A673 (cell line): ENCODE measurements at places on chromosomes 13 and 19. TPM values are rescaled to one million over a fixed set of nuclear protein-coding genes. Genes with fewer than 3 reads are reported as not detected.

GRCh38 chr13:23074075-23074828, 106.5 kb upstream of the SGCG start:
- no peaks in the 10 kb centered on the region for H3K4me1 ChIP-seq
- H3K4me3 ChIP-seq = no peak overlapping the region
- no peak for DNase-seq
- no peaks in the 10 kb centered on the region for H3K36me3 ChIP-seq
- no peaks in the 10 kb centered on the region for H3K27me3 ChIP-seq

GRCh38 chr13:33072282-33072681, 56.1 kb downstream of the KL start:
- H3K36me3 ChIP-seq = no peaks in the 10 kb centered on the region
- no peak for DNase-seq
- no peaks in the 10 kb centered on the region for H3K4me1 ChIP-seq
- H3K27me3 ChIP-seq = no peaks in the 10 kb centered on the region
- H3K27ac ChIP-seq = no peak overlapping the region

GRCh38 chr13:45047394-45048310, 58.3 kb downstream of the GPALPP1 start:
- H3K4me1 ChIP-seq = peaks cover 4% of the 10 kb centered on the region
- no peaks in the 10 kb centered on the region for H3K36me3 ChIP-seq
- H3K27ac ChIP-seq = no peak overlapping the region
- H3K27me3 ChIP-seq = no peaks in the 10 kb centered on the region

DNA sequence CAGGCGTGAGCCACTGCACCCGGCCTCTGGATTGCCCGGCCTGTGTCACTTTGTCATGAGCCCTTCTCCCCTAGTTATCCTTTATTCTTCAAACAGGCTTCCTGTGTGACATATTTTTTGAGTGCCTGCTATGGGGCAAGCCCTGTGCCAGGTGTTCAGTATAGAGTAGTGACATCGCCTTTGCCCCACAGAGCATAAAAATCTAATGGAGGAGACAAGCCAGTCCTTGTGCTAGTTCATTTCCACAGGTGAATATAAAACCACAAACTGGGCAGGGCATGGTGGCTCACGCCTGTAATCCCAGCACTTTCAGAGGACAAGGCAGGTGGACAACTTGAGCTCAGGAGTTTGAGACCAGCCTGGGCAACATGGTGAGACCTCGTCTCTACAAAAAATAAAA, 43.2 kb downstream of the BBC3 start:
- peaks cover 41% of the 10 kb centered on the region for H3K36me3 ChIP-seq
- no peaks in the 10 kb centered on the region for H3K27me3 ChIP-seq
- no peak overlapping the region for H3K4me3 ChIP-seq
- no peak for DNase-seq
- no peaks in the 10 kb centered on the region for H3K4me1 ChIP-seq

DNA sequence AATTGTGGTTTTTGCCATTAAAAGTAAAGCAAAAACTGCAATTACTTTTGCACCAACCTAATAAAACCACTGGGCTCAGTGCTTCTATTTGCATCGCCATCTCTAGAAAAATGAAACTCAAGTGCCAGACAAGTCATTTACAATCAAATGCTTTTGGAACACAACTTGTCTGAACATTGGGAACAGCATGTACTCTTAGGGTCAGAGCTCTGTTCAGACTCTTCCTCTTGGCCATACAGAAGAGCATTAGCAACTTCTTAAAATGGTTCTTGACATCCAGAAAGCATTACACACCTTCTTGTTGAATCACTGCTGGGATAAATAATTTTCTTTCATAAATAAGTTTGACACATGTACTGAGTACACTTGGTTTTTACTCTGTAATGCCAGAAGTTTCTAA, 272.5 kb downstream of the DCLK1 start:
- no peaks in the 10 kb centered on the region for H3K27me3 ChIP-seq
- H3K4me3 ChIP-seq = no peak overlapping the region
- no peak overlapping the region for H3K27ac ChIP-seq
- H3K4me1 ChIP-seq = no peaks in the 10 kb centered on the region
- no peak for DNase-seq

GRCh38 chr13:32840989-32841713, 175.1 kb upstream of the KL start:
- H3K27ac ChIP-seq = no peak overlapping the region
- H3K4me1 ChIP-seq = no peaks in the 10 kb centered on the region
- no peak overlapping the region for H3K4me3 ChIP-seq
- DNase-seq = peak; percentile 11
- H3K36me3 ChIP-seq = no peaks in the 10 kb centered on the region
- no peaks in the 10 kb centered on the region for H3K27me3 ChIP-seq

DNA sequence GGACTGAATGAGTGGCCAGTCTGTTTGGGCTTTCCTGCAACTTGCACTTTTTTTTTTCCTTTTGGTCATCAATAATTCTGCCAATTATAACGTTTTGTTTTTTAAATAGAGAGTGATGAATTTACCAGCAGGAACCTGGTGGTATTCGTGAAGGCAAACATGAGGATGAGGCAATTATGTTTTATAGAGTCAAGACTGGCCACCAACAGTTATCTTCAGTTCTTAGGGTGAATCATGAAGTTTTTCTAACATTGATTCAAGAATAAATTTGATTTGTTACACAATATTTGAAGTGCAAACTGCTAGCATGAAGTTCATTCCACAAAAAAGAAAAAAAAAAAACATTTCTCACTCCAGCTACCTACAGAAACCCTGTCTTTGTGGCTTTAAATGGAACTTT, 244.5 kb downstream of the SPRY2 start:
- no peak overlapping the region for H3K4me3 ChIP-seq
- no peak for DNase-seq
- H3K27me3 ChIP-seq = peaks cover 4% of the 10 kb centered on the region
- no peaks in the 10 kb centered on the region for H3K36me3 ChIP-seq
- H3K27ac ChIP-seq = no peak overlapping the region

GRCh38 chr13:74200081-74200480, 65.9 kb upstream of the KLF12 start:
- H3K27ac ChIP-seq = no peak overlapping the region
- H3K4me1 ChIP-seq = no peaks in the 10 kb centered on the region
- no peak overlapping the region for H3K4me3 ChIP-seq
- DNase-seq = peak; percentile 9
- H3K27me3 ChIP-seq = no peaks in the 10 kb centered on the region

DNA sequence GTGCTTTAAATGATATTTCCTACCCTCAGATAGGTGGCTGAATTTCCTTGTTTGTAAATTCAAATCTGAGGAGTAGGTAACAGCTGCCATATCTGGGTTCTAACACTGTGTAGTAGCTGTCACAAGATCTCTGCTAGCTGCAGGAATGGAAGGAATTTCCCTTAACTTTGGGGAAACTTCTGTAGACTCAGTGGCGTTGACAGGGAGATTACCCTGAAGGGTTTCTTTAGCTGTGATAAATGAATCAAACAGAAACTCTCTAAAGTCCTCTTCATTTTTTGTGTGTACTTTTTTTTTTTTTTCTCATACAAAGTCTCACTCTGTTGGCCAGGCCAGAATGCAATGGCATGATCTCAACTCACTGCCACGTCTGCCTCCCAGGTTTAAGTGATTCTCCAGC, 5.3 kb upstream of the EPSTI1 start:
- no peaks in the 10 kb centered on the region for H3K27me3 ChIP-seq
- H3K4me3 ChIP-seq = no peak overlapping the region
- no peaks in the 10 kb centered on the region for H3K36me3 ChIP-seq

DNA sequence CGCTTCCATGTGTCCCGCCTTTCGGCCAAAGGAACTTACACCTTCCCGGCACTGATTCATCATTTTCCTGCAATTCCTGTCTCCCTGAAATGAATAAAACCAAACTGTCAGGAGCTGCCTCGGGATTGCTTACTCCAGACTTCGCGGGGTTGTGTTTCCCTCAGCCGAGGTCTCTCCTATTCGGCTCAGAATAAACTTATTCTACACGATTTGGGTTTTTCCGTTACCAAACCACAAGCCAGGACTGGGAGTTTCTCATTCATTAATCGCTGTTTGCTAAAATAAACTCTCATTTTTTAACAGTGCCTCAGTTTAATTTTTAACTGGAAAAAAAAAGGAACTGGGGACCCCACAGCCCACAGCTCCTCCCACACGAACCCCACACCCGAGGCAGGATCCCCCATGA, 667 bp downstream of the ZNF878 start:
- DNase-seq = no peak
- H3K27ac ChIP-seq = peak overlapping the region; percentile 70
- H3K4me3 ChIP-seq = peak overlapping the region; percentile 66
- H3K36me3 ChIP-seq = no peaks in the 10 kb centered on the region

DNA sequence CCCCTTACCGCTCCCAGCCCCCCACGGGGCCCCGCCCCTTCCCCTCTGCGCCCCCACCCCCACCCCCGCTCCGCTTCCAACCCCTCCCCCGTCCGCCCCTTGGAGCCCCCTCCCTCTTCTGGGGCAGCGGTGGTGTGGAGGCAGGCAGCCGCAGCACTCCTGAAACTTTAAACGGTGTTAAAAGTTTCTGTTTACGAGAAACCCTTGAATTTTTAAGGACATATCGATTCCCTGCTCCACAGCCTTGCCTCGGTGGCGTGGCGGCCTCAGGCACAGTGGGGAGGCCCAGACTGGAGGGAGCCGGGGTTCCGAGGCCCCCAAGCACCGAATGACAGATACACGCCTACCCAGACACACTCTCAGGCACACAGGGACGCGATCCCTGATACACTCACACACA, 4.8 kb upstream of the NFIX start:
- no peaks in the 10 kb centered on the region for H3K36me3 ChIP-seq
- no peak overlapping the region for H3K4me3 ChIP-seq
- H3K27me3 ChIP-seq = no peaks in the 10 kb centered on the region

DNA sequence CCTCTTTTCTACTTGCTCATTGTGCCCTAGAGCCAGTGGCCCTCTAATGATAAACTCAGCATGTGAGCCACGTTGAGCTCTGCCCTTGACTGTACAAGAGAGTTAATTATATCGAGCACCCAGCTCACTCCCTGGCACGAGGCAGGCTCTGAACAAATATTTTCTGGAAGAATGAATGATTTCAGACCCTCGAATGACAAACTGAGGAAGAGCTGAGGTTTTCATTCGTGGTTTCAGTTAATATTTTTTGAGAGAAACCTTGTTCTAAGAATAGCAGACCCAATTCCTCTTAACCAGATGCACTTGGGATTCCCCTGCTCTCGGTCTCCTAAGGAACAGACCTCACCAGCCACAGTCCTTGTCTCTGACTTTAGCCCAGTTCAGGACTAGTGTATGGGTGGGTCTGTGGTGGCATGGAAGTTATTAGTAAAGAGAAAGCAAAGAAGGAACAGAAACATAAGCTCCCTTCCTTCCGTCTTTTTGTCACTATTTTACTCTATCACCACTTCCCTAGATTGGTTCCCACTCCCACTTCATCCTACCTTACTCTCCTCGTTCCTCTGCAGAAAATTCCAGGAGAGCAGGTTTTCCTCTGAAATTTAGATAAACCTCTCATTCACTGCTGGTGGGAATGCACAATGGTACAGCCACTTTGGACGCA, 22.1 kb upstream of the WDFY2 start:
- H3K27me3 ChIP-seq = no peaks in the 10 kb centered on the region
- no peak overlapping the region for H3K27ac ChIP-seq
- DNase-seq = no peak
- peaks cover 7% of the 10 kb centered on the region for H3K4me1 ChIP-seq
- no peak overlapping the region for H3K4me3 ChIP-seq

DNA sequence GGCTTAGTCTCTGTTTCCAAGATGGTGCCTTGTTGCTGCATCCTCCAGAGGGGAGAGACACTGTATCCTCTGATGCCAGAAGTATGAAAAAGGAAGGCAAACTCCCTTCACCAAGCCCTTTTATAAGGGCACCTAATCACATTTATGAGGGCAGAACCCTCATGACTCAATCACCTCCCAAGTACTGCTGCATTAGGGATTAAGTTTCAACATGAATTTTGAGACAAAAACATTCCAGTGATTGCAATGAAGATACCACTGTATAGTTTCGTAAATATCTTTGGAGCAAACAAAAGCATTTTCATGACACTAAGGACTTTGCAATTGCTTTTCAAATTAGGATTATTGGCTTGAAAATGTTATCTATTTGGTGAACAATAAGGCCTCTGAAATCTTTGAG, 63.8 kb downstream of the RNF17 start:
- no peaks in the 10 kb centered on the region for H3K36me3 ChIP-seq
- H3K27me3 ChIP-seq = no peaks in the 10 kb centered on the region
- H3K4me3 ChIP-seq = no peak overlapping the region
- H3K27ac ChIP-seq = no peak overlapping the region
- no peaks in the 10 kb centered on the region for H3K4me1 ChIP-seq

DNA sequence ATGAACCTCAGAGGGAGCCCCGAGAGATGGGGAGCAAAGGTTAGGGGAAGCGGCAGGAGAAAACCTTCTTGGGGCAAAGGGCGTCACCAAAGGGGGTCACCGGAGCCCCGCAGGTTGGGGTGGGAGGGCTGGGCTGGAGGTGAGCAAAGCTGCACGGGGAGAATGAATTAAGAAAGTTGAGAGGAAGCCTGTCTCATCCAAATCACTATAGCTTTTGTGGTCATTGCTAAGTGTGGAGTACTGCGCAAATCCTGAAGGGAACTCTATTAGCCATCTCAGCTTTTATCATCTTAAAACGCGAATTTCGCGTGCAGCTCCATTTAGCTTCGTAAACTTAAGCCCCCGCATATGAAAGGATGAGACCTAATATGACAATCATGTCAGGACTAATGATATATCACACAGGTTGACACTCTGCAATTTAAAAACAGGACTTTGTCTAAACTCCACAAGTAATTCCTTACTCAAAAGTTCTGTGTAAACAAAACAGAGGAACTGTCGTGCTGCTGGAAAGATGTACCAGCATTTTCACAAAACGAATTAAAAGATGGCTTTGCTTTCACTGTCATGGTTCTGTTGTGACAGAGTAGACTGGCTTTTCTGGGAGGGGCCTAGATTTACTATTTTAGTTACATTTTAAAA, 631 bp downstream of the LACC1 start:
- no peak overlapping the region for H3K27ac ChIP-seq
- no peaks in the 10 kb centered on the region for H3K4me1 ChIP-seq
- DNase-seq = no peak
- H3K27me3 ChIP-seq = peaks cover 22% of the 10 kb centered on the region

- no peak for DNase-seq
- peaks cover 16% of the 10 kb centered on the region for H3K4me1 ChIP-seq
- no peaks in the 10 kb centered on the region for H3K27me3 ChIP-seq
Observed at GRCh38 chr13:46051968-46052318, 603 bp downstream of the ZC3H13 start.

GRCh38 chr19:35442091-35442490, 6.0 kb upstream of the FFAR2 start:
- no peaks in the 10 kb centered on the region for H3K27me3 ChIP-seq
- no peak for DNase-seq

The IFNL1 gene
- not detected in 2 replicates for total RNA-seq

The UBAC2 gene
- total RNA-seq = 45.8 and 46.2 TPM in 2 replicates

The CRYL1 gene
- total RNA-seq = 5.9 and 9.9 TPM in 2 replicates

The SLC7A9 gene
- total RNA-seq = 0.34 and 0.39 TPM in 2 replicates

The ERFL gene
- total RNA-seq = 0.95 and 1.2 TPM in 2 replicates

The ZNF793 gene
- 0.83 and 1.2 TPM in 2 replicates for total RNA-seq

The CGB7 gene
- total RNA-seq = not detected in 2 replicates

The LMO7 gene
- total RNA-seq = 20.3 and 20.7 TPM in 2 replicates

The KIR2DL4 gene
- total RNA-seq = not detected in 2 replicates

The ZSCAN5C gene
- not detected in 2 replicates for total RNA-seq

The PRR36 gene
- total RNA-seq = 3.3 and 4.9 TPM in 2 replicates
